ENCODE measurements at places on chromosomes 7 and 10.

DNA sequence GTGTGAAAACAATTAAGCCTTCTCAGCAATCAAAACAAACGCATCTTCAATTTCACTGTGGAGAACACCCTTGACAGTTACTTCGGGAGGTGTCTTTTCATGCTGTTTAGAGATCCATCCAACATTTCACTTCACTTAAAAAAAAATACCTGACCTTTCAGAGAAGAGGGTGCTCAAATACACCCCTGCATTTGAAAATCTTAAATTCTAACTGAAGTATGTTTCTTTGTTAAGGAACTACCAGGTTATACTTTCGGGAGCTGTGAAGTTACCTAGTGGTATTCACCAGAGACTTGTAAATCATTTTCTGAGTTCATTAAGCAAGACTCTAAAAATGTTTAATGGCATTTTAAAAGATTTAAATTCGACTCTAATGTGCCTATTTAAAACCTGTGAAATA lies 38.8 kb downstream of the CNPY1 start:
- DNase-seq: no peak

DNA sequence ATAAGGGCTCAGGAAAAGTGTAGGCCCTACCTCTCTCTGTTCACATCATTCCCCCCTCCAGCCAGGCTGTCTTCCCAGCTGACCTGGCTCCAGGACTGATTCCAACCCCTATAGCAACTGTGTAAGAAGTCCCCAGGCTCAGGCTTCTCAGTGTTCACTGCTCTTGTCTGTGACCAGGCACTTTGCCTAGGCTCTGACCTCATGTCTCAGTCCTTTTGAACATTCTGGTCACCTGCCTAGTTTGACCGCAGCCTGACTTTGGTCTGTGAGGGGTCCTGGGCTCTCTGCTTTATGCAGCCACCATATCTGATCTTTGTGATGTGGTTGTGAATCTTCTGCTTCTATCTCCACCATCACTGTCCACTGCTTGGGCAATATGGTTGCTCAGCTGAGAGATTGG lies 24.5 kb downstream of the HIF1AN start:
- no peak for DNase-seq

GRCh38 chr7:85480666-85481065 lies 293.8 kb upstream of the SEMA3D start:
- no peak for DNase-seq

GRCh38 chr7:24733414-24734060 lies 23.7 kb downstream of the GSDME start:
- no peak for DNase-seq

GRCh38 chr10:70508912-70509756 lies 30.6 kb downstream of the PALD1 start:
- no peak for DNase-seq

DNA sequence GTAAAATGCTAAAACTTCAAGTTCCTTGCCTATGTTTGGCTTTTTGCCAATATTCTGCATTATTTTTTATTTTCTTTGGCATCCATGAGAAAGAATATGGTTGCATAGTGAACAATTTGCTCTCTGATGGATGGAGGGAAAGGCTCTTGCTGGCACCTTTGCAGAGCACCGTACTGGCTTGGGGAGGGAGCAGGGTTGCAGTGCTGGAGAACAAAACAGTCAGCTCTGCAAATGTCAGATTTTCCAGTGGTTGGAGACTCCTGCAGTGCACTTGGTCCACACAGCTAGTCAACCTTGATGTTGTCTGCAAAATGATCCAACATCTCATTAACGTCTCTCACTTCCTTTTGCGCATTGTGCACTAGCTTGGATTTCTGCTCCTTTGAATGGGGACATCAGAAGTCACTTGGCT lies 100.8 kb downstream of the ANLN start:
- no peak for DNase-seq

DNA sequence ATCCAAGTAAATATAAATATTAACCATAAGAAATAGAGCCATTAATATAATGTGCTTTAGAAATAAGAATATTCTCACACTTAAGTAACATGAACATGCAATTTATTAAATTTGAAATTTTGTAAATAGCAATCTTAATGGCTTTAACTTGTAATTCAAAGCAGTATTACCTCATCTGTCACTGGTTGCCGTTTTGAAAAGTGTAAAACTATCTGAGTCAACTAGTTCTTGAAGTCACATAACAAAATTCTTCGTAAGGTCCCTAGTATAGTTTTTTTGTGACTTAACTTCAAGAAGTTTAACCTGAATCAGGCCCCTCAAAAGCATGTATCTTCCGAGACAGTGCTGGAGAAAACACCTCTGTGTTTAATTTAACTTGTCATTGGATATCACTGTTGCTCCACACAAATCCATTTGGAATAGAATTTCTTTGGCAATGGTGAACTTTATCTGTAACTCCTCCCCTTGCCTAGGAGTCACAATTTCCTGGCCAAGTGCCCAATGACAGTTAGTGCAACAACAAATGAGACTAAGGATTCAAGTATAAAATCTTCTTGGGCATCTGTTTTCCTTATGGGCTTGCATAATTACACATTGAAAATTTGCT lies 47.1 kb downstream of the NT5C2 start:
- no peak for DNase-seq

DNA sequence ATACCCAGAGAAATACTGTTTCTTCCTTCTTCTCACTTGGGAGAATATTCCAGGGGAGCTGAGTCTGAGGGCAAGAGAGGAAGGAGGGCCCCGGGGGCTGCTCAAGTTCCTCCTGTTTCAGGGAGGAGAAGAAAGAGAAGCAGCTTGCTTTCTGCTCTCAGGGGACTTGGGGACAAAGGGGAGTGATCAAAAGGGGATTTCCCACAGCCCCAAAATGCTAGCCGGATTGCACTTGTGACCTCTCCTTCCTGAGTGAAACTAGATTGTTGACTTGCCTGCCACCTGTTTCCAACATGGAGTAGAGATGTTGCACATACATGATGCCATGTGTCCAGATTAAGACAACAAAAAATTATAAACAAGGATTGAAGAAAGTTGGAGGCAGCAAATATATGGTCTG lies 28.7 kb upstream of the PDCD4 start:
- peak; percentile 69 for DNase-seq

- DNase-seq: no peak
Measured at GRCh38 chr10:118914629-118915028, 114.9 kb upstream of the NANOS1 start.

- no peak for DNase-seq
Measured at GRCh38 chr10:4686644-4686996, 139.4 kb upstream of the AKR1E2 start.

DNA sequence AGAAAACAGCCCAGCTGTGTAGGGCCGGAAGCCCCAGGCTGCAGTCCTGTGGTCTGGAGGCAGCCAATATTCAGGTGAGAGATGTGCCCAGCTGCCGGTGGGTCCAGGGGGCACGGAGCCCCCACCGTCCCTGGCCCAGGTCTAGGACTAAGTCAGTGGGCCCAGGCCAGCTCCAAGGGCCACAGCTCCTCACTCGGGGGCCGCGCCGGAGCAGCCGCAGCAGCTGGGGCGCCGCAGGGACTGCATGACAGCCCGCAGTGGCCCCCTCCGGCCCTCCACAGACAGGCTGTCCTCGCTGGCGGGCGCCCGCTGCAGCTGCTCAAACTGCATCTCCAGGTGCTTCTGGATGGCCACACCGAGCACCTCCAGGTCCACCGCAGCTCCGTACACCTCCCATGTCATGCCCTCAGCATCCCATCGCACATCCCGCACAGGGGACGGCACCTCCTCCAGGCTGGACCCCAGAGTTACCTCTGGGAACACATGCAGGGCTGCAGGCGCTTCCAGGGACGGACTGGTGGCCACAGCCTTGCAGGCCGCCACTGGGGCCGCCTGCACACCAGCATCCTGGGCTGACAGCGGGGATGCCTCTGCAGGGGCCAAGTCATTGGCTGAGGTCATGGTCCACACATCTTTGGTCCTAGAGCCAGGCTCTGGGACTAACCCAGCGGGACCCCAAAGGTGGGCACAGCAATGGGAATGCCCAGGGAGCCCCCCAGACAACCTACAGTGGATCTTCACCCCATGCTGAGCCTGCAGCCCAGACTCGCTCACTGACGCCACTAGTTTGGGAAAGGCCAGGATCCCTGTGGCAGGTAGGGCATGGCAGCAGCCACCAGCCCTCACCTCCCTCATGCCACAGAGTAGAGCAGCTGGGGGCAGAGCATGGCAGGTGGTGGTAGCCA lies 7.0 kb downstream of the GPRIN2 start:
- no peak for DNase-seq

GRCh38 chr10:28788252-28788651 lies 110.9 kb downstream of the BAMBI start:
- DNase-seq: no peak

DNA sequence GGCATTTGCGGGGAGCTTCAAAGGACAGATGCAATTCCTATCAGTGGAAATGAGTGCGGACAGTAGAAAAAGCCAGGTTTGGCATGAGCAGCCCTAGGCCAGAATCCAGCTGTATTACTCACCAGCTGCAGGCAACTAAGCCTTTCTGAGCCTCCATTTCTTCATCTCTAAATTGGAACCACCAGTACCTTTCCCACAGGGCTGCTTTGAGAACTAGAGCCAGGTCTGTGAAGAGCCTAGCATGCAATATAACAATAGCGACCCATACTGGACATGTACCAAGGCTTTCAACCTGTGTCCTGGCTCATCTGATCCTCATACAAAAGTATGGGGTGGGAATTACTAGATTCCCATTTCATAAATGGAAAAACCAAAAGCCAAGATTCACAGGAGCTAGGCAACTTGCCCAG lies 101.0 kb downstream of the GSAP start:
- DNase-seq: no peak

DNA sequence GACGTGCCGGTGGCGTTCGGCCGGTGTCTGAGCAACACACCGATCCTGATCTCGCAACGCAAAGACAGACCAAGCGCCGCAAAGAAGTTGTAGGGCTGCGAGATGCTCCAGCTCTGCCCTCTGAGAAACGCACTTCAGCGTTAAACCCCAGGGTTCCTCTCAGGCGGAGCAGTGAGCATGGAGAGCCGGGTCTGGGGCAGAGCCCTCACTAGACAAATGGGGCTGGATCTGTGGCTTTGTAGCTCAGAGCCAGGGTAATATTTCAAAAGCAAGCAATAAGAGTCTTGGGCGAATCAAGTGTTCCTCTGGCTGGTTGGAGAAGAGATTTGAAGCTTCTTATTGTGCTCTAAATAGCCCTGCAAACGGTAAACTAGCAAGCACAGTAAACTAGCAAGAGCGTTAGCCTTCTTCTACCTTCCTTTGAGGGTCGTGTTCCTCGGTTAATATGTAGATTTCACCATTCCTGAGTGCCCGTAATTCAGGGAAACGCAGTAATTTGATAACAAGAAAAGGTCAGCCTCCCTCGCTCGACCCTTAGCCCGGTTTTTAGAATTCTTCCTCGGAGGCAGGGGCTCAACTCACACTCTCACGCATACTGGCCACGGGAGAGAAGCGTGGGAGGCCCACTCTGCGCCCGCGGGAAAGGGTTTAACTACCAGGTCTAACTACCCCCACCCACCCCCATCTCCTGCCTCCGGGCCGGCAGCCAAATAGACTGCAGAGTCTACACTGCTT lies 6.7 kb downstream of the SKAP2 start:
- DNase-seq: no peak

- no peak for DNase-seq
Measured at GRCh38 chr7:114819616-114820362, 102.1 kb upstream of the MDFIC start.

DNA sequence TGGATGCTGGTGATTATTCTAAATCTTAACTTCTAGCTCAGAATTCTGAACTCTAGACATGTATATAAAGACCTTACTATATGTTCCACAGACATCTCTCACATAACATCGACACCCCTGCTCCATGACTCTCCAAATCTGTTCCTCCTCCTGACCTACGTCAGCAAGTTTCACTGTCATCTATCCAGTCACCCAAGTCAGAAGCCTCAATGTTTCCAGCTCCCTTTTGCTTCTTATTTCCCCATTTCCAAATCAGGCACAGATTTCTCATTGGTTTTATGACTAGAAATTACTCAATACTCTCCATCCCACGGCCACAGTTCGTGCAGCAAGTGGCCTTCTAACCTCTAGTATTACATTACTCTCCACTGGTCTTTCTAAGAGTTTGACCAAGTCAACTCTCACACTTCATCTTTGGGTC lies 28.5 kb downstream of the EPC1 start:
- peak; percentile 23 for DNase-seq

- no peak for DNase-seq
Measured at GRCh38 chr7:13980474-13980873, 9.0 kb downstream of the ETV1 start.

GRCh38 chr7:146937836-146938235 lies 821.2 kb downstream of the CNTNAP2 start:
- DNase-seq: no peak

DNA sequence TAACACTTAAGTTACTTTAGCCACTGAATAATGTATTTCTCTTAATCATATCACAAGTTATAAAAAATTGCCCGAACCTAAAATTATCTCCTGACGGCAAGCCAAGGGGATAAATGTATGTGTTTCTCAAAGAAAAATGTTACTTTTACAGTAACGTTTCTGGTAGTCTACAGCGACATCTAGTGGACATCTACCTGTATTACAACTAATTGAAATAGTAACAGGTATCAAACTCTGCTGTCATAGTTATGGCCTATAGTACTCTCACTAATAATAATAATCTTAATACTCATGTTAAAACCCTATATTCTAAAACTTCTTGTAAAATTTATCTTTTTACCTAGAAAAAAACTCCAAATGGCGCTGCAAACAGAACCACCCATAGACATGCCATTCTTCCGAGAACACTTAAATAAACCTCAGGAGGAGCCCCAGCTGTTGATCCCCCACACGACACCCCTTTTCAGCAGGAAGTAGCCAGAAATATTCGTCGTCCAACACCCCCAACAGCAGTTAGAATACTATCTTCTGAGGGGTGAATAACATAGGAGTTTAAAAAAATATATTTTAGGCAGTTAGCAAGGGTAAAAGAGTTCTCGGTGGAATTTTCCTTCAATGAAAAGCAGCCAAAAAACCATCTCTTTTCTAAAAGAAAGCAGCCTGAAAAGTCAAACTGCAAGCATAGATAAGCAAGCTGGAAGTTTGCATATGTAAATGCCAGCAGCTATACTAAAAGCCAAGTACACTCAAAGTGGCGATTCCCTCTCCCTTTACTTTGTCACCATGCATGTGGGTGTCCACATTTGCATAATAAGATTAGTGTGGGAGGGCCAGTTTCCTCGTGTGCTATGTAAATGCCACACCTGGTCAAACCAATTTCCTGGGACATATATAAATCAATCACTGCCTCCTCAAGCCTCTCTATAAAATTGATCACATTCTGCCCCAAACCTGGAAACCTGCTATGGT lies 40.5 kb upstream of the ZNF107 start:
- DNase-seq: no peak

DNA sequence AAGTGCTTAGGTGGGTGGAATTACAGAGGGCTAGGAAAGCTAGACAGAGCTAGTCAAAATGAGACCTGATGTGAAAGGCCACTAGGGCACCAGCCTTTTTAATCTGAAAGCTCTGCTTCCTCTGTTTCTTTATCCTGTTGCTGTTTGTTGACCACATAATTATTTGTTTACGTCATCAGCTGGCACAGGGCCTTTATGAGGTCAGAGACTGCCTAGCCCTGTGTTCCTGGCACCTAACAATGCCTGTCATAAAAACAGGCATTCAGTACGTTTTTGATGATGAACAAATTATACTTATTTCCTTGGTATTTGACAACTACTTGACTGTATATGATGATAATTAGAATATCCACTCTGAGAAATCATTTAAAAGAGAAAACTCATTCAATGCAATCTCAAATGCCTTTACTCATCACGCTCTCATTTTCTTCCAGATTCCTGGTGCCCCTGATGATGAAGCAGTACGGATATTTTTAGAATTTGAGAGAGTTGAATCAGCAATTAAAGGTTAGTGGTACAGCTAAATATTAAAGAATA lies 26.0 kb downstream of the RBM17 start:
- no peak for DNase-seq

- no peak for DNase-seq
Measured at GRCh38 chr7:43766564-43766963, 8.1 kb downstream of the BLVRA start.

Measured in GM13977 (cell line).